ENCODE measurements at places on chromosomes 1 and 21.

GRCh38 chr1:208974717-208975116 lies 608.8 kb upstream of the CAMK1G start:
- DNase-seq = no peak

GRCh38 chr1:152035539-152036266 lies 1.1 kb downstream of the S100A11 start:
- DNase-seq = no peak

- no peak for DNase-seq
These were observed 197.1 kb downstream of the TOMM20 start for GRCh38 chr1:234931404-234931973.

- no peak for DNase-seq
These were observed 56.3 kb downstream of the MAN1C1 start for GRCh38 chr1:25672763-25673409.

DNA sequence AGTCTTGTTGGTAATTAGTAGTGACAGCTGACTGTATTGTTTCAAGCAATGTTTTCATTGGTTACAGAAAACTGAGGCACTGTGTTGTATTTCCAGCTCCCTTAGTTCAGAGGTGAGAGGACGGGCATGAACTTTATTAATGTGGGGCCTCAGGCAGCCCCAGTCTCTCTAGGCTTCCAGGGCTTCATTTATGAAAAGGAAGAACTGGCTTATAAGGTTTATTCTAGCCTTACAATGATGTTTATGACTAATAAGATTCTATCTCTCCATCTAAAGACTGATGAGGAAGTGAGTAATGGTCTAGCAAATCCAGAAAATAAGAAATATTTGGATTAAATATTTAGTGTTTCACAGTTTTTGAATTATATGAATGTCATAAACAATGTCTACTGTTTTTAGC lies 41.5 kb downstream of the CBS start:
- DNase-seq = no peak
